ENCODE measurements at places on chromosomes 6 and 20. TPM values are rescaled to one million over a fixed set of nuclear protein-coding genes. Genes with fewer than 3 reads are reported as not detected.

GRCh38 chr6:103729658-103730057 lies 1130.1 kb downstream of the HACE1 start:
- no peak for DNase-seq

- no peak for DNase-seq
Observed at GRCh38 chr6:87754828-87755227, 52.8 kb upstream of the AKIRIN2 start.

- no peak for DNase-seq
Observed at GRCh38 chr6:125811259-125811658, 20.5 kb downstream of the NCOA7 start.

The CLIC5 gene
- 188 TPM for polyA plus RNA-seq

- DNase-seq = no peak
Observed at GRCh38 chr6:134233180-134233955, 84.5 kb downstream of the SGK1 start.

- no peak for DNase-seq
Observed at GRCh38 chr6:45737331-45738056, 278.2 kb downstream of the CLIC5 start.

DNA sequence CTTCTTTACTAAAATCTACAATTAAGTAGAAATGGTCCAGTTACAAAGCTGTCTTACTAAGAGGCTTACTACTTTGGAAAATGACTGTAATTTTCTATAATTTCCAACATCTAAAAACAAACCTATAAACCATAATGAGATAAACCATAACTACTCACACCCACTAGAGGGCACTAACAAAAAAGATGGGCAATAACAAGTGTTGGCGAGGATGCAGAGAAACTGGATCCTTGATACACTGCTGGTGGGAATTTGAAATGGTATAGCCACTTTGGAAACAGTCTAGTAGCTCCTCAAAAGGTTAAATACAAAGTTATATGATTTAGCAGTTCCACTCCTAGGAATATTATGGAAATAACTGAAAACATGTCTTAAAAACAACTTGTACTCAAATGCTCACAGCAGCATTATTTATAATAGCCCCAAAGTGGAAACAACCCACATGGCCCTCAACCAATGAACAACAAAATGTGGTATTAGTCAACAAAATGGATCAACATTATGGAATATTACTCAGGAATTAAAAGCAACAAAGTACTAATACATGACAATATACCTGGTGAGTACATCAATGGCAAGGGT lies 50.6 kb downstream of the GJA10 start:
- DNase-seq = no peak

- DNase-seq = peak; percentile 70
Observed at GRCh38 chr20:33209789-33210188, 7.4 kb upstream of the BPIFA3 start.

The SPAG4 gene
- 5.2 TPM for polyA plus RNA-seq

- no peak for DNase-seq
Observed at GRCh38 chr20:32779500-32780211, 17.5 kb downstream of the DNMT3B start.

GRCh38 chr20:47126709-47127108 lies 229.8 kb downstream of the ZMYND8 start:
- no peak for DNase-seq

The APOM gene
- 101 TPM for polyA plus RNA-seq

DNA sequence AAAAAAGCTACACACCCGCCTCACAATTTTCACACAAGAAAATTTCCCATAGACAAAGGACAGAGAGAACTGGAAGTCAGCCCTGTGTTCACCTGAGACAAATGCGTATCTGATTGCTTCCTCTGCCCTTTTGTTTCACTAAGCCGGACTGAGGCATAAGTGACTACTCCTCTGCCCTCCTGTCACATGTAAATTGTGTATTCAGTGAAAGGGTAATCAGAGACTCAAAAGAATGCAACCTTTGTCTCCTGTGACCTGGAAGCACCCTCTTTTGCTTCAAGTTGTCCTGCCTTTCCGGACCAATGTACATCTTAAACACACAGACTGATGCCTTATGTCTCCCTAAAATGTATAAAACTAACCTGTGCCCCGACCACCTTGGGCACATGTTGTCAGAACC lies 483.8 kb upstream of the EYS start:
- no peak for DNase-seq

The ACAT2 gene
- polyA plus RNA-seq = 56.3 TPM

DNA sequence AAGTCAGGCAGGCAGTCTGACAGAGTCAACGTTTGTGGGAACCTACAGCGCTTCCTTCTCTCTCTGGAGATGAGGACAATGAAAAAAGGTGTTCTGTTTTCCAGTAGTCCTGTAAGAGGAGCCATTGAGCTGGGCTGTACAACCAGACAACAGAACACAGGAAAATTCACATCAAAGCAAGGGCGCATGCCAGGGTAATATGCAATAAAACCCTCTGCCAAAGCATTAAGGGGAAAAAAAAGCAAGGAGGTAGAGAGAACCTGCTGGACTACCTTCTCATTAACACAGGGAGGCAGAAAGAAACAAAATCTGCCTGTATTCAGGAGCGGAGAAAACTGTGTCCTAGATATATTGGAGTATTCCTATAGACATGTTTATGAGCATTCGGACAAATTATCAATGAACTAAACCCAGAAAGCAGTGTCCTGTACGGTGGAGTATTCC lies 1.3 kb downstream of the RNF24 start:
- peak; percentile 39 for DNase-seq

- no peak for DNase-seq
Observed at GRCh38 chr20:8227293-8227692, 95.2 kb downstream of the PLCB1 start.

All from left renal pelvis (tissue), 4 donors.